NCI-H146 (cell line): ENCODE measurements at places on chromosomes 5 and 9.

DNA sequence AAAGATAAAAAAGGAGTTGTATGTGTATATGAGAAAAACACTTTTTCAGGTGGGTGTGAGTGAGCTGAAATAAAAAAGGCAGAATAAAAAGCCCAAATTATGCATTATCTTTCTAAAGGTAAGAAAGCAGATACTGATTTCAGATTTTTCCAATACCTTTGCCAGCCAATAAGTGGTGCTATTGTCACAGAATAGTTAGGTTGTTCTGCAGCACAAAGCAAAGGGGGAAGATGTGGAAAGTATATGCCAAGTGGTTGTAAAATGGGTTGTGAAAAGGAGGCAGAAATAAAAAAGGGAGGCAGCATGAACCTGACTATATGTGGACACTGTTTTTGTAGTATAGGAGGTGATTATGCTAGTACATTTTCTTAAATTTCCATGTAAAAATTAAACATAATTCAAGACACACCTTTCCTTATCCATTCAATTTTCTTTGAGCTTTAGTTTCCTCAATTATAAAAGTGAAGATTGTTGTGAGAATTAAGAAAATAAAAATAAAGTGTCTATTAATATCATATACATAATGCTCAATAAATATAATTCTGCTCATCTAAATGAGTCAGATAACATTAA, 106.7 kb downstream of the SMIM15 start:
- peak; percentile 33 for DNase-seq

- DNase-seq = peak; percentile 70
These were observed 6.5 kb downstream of the ADAMTS13 start for GRCh38 chr9:133428617-133429101.

DNA sequence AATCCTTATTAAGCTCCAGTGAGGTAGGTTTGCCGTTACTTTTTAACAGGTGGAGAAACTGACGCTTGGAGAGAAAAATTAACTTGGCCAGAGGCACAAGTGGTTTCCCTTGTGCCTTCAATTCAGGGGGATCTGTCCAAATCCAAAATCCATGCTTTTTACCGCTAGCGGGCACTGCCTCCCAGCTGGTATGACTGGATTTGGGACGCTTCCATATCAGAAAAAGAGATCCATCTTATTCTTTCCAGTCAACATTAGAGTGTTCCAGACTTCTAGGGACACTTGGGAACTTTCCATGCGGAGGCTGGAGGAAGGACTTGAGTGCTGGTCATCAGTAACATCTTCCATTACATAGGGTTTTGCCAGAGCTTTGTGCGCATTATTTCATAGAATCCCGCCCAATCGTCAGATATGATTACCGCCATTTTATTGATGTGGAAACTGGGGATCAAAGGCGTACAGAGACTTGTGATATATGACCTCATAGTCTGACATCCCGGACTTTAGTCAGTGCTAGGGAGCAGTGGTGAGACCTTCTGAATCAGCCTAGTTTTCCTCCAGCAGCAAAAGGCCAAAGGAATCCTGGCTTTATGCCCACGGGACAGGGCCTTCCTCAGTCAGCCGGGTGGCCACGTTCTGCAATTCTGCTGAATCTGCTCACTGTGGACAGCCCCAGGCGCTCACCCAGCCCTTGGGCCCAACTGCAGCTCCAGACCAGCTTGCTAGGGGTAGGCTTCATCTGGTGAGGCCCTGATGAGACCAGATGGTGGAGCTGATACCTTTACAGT, 1.1 kb upstream of the GNPDA1 start:
- DNase-seq = no peak

- no peak for DNase-seq
These were observed 9.8 kb downstream of the NHP2 start for GRCh38 chr5:178143901-178144300.

- no peak for DNase-seq
These were observed 25.9 kb downstream of the SRP19 start for GRCh38 chr5:112886975-112887374.
